SJSA1 (cell line): ENCODE measurements at places on chromosomes 3 and 15. TPM values are rescaled to one million over a fixed set of nuclear protein-coding genes. Genes with fewer than 3 reads are reported as not detected.

SEMA6D gene
- 2.3 and 3.7 TPM in 2 replicates for total RNA-seq

ZDHHC23 gene
- total RNA-seq = 0.45 and 0.47 TPM in 2 replicates

- H3K4me1 ChIP-seq = peaks cover 54% of the 10 kb centered on the region
- H3K27me3 ChIP-seq = no peaks in the 10 kb centered on the region
- H3K36me3 ChIP-seq = peaks cover 23% of the 10 kb centered on the region
- DNase-seq = peak; percentile 75
Observed at GRCh38 chr15:55907797-55908196, 85.6 kb downstream of the NEDD4 start.

- DNase-seq = no peak
- no peaks in the 10 kb centered on the region for H3K27me3 ChIP-seq
- no peak overlapping the region for H3K27ac ChIP-seq
- H3K4me3 ChIP-seq = no peak overlapping the region
- peaks cover 3% of the 10 kb centered on the region for H3K36me3 ChIP-seq
- peaks cover 40% of the 10 kb centered on the region for H3K4me1 ChIP-seq
Observed at GRCh38 chr15:43915631-43916325, 89.0 kb downstream of the WDR76 start.

DNA sequence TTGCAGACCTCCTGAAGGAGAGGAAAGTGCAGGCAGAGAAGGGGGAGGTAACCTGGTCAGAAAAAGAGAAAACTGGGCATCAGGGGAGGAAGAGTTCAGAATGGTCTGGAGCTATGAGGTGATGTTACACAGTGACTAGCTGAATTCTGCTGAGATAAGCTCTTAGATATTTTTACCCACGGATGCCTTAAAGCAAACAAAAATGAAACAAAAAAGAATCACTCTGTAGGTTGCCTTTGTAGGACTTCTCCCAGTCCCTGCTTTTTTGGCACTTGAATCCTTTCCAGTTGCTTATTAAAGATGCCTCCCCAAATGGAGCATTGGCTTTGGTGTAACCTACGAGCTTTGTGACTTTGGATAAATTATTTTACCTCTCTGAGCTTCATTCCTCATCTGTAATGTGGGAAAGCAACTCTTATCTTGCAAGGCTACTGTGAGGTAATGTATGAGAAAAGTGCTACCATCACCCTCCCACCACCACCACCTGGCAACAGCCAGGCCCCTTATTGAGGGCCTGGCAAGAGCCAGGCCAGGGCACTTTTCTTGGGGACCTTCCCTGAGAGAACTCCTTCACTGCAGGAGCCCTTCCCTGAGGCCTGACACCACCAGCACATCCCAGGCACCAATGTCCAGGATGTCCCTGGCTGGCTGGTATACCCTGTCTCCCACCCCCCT is 2.7 kb downstream of the CCR1 start:
- peaks cover 16% of the 10 kb centered on the region for H3K4me1 ChIP-seq
- H3K27me3 ChIP-seq = no peaks in the 10 kb centered on the region
- no peaks in the 10 kb centered on the region for H3K36me3 ChIP-seq
- H3K27ac ChIP-seq = no peak overlapping the region
- no peak for DNase-seq
- H3K4me3 ChIP-seq = no peak overlapping the region

DNA sequence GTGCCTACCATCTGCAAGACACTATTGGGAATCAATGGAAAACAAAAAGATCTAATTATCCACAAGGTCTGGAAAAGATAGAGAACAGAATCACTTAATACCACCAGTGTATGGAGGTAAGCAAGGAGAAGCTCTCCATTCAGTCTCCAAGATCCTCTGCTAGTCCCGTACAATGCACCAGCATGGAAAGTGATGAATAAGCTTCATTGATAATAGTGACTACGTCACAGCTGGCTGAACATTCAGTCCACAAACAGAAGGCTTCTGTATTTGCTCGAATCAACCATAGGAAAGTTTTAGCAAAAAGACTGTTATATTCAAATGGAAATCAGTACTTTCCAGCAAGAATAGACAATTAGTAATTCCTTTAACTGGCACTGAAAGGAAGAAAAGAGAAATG is 42.9 kb downstream of the IGSF11 start:
- no peaks in the 10 kb centered on the region for H3K27me3 ChIP-seq
- no peak overlapping the region for H3K27ac ChIP-seq
- no peak for DNase-seq
- no peaks in the 10 kb centered on the region for H3K36me3 ChIP-seq

- no peaks in the 10 kb centered on the region for H3K36me3 ChIP-seq
- H3K27me3 ChIP-seq = no peaks in the 10 kb centered on the region
- H3K4me1 ChIP-seq = peaks cover 40% of the 10 kb centered on the region
- H3K27ac ChIP-seq = no peak overlapping the region
- no peak for DNase-seq
- H3K4me3 ChIP-seq = no peak overlapping the region
Observed at GRCh38 chr3:30350011-30350410, 256.4 kb upstream of the TGFBR2 start.

CLDN18 gene
- total RNA-seq = not detected in 2 replicates

DNA sequence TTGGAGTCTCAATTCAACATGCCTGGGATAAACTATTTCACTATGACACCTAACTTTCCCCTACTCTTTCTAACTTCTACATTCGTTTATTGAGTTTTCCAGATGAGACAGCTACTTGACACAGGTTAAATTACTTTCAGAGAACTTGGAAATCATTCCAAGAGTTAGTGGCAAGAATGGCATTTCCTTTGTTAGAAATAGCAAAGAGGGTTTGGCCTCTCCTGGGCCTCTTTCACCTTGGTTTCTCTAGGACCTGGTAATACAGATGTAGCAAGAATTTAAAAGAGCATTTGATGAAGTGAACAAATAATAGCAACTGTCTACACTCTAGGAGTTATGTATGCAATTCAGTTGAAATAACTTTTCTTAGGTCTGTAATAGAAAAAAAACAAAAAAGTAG is 748.9 kb downstream of the MECOM start:
- H3K36me3 ChIP-seq = no peaks in the 10 kb centered on the region
- no peak for DNase-seq
- H3K27me3 ChIP-seq = no peaks in the 10 kb centered on the region
- H3K27ac ChIP-seq = no peak overlapping the region
- no peaks in the 10 kb centered on the region for H3K4me1 ChIP-seq
- no peak overlapping the region for H3K4me3 ChIP-seq

GABRA5 gene
- not detected in 2 replicates for total RNA-seq

- no peaks in the 10 kb centered on the region for H3K36me3 ChIP-seq
- no peak for DNase-seq
- H3K4me1 ChIP-seq = no peaks in the 10 kb centered on the region
- H3K27ac ChIP-seq = no peak overlapping the region
- no peak overlapping the region for H3K4me3 ChIP-seq
Observed at GRCh38 chr3:17219593-17219992, 334.8 kb downstream of the PLCL2 start.

SCG5 gene
- 0.87 TPM in 1 of 2 replicates, not detected in the other for total RNA-seq

GPR87 gene
- 0.29 TPM in 1 of 2 replicates, not detected in the other for total RNA-seq

- no peak overlapping the region for H3K4me3 ChIP-seq
- H3K4me1 ChIP-seq = no peaks in the 10 kb centered on the region
- H3K27me3 ChIP-seq = no peaks in the 10 kb centered on the region
- no peak for DNase-seq
- H3K27ac ChIP-seq = no peak overlapping the region
- H3K36me3 ChIP-seq = peaks cover 14% of the 10 kb centered on the region; the same call in 1 of the 2 replicates
Observed at GRCh38 chr3:48546203-48546829, 10.3 kb downstream of the PFKFB4 start.

DNA sequence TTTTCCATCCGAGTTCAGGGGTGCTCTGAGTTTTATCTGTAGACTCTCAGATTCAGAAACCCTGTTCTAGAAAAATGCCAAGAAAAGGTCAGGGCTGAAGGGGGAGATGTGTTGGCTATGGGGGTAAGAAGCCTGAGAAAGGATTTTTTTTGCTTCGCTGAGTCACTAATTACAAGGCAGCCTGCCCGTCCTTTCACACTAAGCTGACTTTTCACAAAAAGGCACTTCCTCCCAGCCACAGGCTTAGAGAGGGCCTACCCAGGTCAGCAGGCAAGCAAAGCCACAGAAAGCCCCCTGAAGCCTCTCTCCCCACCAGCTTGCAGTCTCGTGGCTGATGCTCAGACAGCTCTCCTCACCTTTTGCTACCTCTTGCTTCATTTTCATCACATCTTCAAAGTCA is 192.6 kb upstream of the PRICKLE2 start:
- no peaks in the 10 kb centered on the region for H3K36me3 ChIP-seq
- H3K4me1 ChIP-seq = peaks cover 12% of the 10 kb centered on the region
- H3K27ac ChIP-seq = peak overlapping the region; percentile 17
- DNase-seq = no peak
- H3K27me3 ChIP-seq = no peaks in the 10 kb centered on the region
